NCI-H748 treated with DMSO at 0.1 percent for 48 hours (cell line): ENCODE measurements at places on chromosomes 1 and 21.

- DNase-seq = no peak
Observed at GRCh38 chr21:44650973-44651675, 3.3 kb downstream of the KRTAP12-4 start.

- DNase-seq = no peak
Observed at GRCh38 chr1:182698971-182699370, 14.6 kb upstream of the RGS8 start.

DNA sequence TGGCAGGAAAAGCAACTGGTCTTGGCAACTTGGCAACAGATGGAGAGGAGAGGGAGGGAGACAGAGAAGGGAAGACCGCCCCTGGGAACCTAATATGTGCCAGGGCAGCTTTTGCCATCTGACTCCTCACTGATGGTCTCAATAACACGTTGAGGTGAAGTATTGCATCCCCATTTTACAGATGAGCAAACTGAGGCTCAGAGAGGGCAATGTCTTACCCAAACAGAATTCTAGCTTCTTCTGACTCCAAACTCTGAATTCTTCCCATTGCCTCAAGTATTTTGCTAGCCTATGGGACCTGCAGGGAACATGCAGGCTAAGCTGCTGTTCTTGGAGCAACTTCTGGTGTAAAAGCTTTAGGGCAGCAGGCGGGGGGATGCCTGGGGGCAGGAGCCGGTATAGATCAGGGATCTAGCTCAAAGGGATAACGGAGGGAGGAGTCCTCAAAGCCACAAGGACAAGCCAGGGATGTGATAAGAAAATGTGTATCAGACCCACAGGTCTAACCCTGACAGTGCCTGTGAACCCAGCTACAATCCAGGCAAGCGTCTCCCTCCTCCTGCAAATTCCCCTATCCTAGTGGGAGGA, 7.2 kb upstream of the GUCA2A start:
- no peak for DNase-seq

DNA sequence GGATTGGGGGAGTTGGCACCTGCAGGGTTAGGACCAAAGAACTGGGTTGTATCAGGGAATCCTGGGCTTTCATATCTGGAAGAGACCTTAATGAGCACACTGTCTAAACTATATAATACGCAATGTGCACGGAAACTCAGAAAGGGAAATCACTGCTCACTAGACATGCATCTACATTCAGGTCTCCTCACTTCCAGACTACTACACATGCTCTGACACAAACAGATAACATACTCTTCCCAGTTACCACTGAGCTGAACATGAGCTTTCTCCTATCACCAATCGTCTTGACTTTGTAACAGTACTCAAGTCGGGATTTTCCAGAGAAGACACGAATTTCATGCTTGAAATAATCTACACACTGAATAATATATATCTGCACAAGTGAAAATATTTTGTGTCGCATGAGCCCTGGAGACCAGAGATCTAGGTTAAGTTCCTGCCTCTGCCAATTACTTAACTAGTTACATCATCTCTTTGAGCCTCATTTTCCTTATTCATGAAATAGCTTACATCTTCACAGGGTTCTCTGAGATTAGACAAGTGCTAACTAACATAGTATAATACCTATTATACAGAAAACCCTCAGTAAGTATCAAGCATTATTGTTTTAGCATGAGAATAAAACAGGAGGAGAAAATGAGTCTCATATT, 101.1 kb downstream of the JAK1 start:
- DNase-seq = no peak

DNA sequence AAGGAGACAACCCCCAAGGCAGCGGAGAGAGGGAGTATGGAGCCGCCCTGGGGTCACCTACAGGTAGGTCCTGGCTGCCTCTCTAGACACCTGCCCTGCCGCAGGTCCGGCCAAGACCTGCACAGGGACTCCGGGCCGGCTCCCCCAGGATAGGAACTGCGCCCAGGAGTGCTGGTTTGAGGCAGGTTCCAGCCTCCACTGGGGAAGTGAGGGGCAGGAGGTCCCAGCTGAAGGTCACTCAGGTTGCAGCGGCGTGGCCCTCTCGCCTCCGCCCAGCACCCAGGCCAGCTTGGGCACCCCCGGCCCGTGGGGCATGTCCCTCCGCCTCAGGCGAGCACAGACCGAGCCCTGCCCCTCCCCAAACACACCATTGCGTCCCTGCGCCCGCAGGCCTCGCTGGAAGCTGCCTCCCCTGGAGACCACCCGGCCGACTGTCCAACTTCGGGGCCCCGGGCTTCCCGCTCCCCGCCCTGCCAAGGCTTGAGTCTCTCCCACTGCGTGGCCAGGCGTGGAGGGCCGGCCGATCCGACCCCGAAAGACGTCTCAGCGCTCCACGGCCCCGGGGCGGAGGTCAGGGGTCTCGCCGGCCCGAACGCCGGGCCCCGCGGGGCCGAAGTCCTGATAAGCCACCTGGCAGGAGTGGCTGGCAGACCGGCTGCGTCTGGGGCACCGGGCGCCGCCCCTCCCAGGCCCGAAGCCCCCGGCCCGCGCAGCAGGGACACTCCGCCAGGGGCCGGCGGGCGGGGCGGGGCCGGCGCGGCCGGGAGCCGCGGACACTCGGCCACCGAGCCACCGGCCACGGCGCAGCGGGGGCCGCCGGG, 1.4 kb upstream of the SKI start:
- DNase-seq = no peak

- no peak for DNase-seq
Observed at GRCh38 chr1:93692983-93693591, 11.4 kb upstream of the BCAR3 start.

GRCh38 chr1:42004860-42005259, 86.1 kb upstream of the HIVEP3 start:
- no peak for DNase-seq
